ENCODE measurements at places on chromosomes 1 and 21. TPM values are rescaled to one million over a fixed set of nuclear protein-coding genes. Genes with fewer than 3 reads are reported as not detected.

DNA sequence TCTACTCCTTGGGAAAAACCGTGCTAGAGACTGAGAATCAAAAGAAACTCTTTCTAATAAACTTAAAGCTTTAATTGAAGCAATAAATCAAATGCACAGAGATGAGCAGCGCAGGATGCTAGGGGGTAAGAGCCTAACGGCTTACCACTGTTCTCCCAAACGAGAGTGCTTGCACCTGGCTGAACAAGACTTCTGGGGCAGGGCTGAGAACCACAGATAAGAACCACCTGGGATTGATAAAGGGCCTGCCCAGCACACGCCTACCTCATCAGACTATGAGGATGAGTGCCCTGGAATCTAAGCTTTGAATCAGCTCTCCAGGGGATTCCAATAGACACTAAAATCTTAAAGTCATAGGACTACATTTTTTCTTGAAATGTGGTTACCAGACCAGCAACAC, 43.3 kb downstream of the KRTAP19-8 start:
- no peak for DNase-seq

The LRRC53 gene
- not detected for total RNA-seq

The RNU1-3 gene
- total RNA-seq: 1,620 TPM

DNA sequence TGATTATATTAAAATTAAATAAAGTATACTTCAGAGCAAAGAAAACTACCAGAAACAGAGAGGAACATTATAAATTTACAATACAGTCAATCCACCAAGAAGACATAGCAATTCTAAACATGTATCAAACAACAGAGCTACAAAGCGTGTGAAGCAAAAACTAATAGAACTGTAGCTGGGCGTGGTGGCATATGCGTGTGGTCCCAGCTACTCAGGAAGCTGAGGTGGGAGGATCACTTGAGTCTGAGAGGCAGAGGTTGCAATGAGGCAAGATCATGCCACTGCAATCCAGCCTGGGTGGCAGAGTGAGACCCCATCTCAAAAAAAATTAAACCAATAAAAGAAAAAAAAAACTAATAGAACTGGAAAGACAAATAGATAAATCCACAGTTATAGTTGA, 12.3 kb downstream of the CCDC185 start:
- no peak for DNase-seq

The VANGL2 gene
- 8.0 TPM for total RNA-seq
